ENCODE measurements at places on chromosomes 5 and 9.

DNA sequence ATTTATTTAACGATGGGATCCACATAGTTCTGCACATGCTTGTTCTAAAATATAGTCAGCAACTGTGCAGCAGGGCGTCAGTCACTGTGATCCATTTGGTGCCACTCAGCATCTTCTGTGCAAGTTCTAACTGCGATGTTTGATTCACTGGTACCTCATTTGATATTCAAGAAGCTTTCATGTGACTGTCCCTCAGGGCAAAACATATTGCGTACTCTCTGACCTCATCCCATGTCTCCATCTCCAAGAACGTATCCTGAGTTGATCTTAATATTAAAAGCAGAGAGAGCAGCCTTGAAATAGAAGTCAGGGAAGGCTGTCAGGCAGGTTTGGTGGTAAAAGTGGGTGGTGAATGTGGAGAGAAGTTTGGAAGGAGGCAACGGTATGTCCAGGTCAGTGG, 116.5 kb upstream of the ATP10B start:
- no peak for DNase-seq

DNA sequence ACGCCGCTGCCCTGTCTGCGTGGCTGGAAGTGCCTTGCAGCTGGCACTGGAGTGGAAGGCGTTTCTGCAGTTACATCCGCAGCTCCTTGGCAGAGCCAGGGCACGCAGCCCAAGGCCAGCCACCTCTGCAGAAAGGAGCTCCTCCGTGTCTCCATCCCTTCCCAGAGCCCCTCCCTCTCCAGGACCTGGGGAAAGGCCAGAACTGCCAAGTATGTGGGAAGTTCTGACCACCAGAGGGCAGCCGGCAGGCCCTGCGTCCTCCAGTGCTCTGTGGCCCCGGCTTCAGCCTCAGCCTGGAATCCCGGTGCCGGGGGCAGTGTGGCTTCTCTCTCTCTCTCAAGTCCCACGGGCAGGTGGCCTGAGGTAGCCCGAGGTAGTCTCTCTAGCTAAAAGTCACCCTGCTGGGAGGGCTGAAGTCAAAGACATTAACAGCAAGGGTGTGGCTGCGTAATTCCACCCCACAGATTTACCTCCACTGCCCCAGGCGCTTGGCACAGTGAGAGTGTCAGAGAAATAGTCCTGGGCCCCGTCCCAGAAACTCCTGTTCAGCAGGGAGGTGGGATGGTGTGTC, 101.7 kb upstream of the FCN2 start:
- peak; percentile 57 for DNase-seq

GRCh38 chr9:133879615-133880014, 112.5 kb downstream of the VAV2 start:
- DNase-seq, result no peak

DNA sequence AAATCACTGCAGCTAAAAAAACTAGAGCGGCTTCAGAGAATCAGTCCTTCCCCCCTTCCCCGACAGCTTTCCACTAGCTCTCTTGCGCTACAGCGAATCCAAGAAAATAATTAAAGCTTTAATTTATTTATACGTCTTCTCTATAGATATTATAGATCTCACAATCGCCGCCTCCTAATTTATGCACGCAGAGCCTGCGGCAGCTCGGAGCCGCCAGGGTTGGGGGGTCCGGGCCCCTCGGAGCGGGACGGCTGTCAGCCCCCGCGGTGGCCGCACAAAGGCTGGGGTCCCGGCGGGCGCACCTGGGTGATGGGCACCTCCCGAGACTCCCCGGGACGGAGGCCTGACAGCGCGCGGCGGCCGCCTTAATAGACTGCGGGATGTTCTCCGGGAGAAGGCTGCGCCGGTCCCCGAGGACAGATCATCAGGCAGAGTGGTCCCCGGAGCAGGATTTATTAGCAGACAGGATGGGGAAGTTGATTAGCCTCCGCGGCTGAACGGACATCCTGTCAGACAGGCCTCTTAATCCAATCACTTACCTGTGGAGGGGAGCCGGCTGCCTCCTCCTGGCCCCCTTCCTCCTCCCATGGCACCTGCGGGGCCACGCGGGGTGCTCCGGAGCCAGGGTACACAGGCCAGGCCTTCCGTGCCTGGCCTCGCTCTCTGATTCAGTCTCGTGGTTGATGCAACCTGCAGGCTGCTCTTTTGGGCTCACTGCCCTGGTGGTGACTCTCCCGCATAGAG, 166.8 kb downstream of the MELK start:
- no peak for DNase-seq

DNA sequence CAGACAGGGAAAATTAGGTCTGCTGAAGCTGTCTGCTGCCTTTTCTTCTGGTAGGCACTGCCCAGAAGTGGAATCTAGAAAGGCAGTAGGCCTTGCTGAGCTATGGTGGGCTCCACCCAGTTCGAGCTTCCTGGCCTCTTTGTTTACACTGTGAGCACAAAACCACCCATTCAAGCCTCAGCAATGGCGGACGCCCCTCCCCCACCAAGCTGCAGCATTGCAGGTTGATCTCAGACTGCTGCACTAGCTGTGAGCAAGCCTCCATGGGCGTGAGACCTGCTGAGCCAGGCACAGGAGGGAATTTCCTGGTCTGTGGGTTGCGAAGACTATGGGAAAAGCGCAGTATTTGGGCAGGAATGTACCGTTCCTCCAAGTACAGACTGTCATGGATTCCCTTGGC, 18.5 kb downstream of the AGTPBP1 start:
- DNase-seq, result no peak

DNA sequence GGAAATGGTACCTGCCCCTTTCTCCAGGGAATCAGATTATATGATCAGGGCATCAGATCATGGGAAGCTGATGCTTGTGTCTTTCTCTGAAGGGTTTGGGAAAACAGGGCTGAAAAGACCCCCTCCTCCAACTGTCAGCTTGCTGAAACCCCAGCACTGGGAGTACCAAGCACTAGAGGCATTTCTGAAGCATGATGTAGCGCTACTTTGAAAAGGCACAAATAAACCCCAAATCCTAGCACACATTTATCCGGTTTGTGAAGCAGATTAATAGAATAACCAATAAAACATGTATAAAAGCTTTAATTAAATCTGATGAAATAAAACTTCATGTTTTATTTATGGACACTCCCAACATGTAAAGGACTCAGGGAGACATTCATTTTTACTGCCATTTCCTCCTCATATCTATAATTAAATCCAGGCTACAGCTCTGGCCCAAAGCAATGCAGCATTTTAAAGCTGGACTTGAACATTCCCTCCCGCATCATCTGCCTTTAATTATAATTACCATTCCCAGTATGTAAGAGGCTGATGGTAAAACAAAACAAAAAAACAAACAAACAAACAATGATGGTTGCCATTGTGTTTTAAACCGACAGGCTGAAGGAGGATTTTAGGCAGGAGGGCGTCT, 298.2 kb upstream of the RFX3 start:
- DNase-seq, result no peak

DNA sequence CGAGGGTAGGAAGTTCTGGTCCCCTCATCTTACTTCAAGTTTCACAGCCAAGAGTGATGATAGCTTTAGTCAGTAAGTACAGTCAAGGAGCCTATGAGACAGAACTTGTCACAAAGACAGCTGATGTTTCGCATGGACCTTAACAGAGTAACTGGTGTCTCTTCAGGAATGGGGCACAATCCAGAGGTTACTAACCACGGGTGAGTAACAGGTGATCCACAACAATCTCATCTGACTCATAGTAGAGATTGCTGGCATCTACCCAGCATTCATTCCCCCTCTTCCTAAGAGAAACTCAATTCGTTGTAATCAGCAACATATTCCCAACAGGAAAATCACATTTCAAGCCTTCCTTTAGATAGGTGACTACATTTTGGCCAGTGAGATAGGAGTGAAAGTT, 126.7 kb downstream of the SNX18 start:
- peak; percentile 96 for DNase-seq

DNA sequence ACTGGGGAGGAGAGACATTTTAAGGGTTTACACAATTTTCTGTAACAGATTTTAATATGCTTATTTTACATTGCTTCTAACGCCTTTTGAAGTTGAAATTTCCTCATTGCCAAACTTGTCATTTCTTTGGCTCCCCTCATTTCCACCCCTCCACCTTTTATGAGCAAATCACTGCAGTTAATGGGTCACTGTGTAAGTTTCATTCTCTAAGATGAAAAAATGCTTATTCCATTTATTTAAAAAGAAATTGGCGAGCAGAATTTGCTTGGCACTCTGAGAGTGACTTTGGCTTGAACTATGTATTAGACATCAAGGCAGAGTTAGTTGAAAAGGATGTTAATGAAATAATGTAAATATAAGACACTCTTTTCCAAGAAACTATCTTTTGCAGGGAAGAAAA, 66.6 kb downstream of the ITGA1 start:
- no peak for DNase-seq

DNA sequence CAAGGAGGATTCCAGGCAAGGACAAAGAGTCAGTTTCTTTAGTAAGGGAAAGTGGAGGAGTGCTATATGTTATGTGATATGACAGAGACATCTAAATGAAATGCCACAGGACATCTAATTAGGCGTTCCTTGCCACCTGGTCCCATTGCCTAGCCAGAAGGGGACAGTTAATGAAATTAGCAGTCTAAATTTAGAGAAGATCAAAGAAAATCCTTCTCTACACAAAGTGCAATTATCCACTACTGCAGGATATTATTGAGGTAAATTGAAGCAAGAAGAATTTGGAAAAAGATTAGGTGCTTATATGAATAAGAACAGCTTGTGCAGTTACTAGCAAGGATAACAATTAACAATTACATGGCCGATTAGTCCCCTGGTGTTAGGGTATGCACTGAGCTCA, 495.3 kb upstream of the NMUR2 start:
- no peak for DNase-seq

DNA sequence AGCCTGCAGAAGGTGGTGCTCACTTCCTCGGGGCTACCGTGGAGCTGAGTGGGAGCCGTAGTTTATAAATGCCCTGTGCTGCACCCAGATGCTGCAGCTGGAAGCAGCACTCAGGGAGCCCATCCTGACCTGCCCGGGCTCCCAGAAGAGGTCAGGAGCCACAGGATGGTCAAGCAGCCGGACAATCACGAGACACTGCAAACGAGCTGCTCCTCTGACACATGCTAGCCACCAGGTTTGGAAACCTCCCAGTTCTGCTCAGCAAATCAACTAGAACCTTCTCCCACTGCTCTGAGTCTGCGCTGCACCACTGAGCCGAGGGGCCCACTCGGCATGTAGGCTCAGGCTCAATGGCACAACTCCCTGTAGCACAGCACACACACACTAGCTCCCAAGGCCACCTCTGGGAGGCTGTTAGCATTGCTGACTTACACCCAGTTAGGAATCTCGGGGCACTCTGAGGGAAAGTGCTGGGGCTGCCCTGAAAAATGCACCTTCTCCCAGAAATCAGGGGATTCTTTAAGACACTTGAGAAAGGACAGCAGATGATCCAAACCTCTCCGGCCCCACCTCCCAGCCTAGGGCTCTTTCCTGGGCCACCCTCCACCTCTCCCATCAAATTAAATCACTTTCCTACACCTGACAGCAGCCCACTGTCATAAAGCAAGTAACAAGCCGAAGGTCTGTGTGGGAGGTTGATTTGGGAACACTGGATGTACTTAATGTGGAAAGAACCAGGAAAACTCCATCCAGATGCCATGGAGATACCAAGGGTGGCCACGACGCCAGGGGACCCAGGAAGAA, 59.1 kb downstream of the PSMB7 start:
- no peak for DNase-seq

- no peak for DNase-seq
These were observed 86.5 kb upstream of the ARRDC3 start for GRCh38 chr5:91469517-91470165.

DNA sequence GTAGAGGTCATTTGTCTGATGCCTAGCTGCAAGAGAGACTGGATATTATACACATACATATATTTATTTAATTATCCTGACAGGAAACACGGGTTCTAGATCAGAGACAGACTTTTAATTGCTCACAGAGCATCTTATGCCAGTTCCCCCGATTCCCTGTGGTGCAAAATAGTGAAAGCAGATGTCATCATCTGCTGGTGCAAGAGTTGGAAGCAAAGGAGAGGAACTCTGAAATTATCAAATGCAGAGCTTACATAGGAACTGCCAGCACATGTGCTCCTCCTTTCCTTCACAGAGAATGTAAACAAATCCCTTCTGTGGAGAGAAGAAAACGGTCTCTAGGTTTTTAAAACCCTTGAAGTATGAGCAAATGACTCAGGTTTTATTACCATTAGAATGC, 69.3 kb downstream of the DTWD2 start:
- no peak for DNase-seq

DNA sequence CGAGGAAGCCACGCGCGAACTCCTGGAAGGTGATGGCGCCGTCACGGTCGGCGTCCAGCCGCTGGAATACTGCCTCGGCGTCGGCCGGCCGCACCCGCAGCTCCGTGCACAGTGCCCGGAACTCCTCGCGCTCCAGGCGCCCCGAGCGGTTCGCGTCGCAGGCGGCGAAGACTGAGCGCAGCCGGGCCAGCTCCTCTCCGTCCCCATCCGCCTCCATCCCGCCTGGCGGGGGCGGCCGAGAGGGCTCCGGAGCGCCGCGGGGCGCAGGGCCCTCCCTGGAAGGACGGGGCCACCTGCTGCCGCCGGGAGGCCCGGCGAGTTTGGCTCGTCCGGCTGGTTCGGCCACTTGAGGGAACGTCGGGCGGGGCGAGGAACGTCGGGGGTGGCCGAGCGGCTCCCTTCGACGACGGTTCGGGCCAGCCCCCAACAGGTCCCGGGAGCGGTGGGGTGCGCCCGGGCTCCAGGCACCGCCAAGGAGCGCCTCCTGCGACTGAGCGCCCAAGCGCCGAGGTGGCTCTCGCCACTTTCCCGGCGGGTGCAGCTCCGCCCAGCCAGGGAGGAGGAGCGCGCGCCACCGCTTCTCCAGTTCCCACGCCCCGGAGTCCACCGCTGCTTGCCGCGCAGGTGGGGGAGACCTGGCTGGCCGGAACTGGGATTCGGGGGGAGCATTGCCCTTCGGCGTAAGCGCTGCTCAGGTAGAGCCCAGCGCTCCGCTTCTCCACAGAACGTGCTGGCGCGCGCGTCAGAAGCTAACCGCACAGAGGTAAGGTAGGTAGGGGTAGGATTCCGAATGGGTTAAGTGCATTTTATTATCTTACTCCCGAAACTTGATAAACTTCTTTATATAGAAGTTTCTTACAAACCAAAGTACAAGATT, at the start of gene RASEF:
Gene RASEF (minus strand): TSS at position 492 of the 877 bp plus-strand sequence. CDS start 275 bp downstream, at position 217.
- peak; percentile 49 for DNase-seq

- DNase-seq, result no peak
These were observed 72.6 kb downstream of the DAPK1 start for GRCh38 chr9:87570000-87570908.

DNA sequence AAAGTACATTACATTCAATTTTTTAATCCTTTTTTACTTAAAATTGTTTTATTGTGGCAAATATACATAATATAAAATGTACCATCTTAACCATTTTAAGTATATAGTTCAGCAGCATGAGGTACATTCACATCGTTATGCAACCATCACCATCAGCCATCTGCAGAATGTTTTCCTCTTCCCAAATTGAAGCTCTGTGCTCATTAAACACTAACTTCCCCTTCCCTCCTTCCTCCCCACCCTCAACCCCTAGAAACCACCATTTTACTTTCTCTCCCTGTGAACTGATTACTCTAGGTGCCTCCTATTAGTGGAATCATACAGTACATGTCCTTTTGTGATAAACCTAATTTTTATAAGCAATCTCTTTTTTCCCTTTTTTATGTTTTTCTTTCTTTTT, 15.6 kb downstream of the TEX53 start:
- no peak for DNase-seq

GRCh38 chr5:177132136-177133095, 1.2 kb upstream of the NSD1 start:
- DNase-seq, result no peak

GRCh38 chr5:80703747-80704146, 49.0 kb upstream of the DHFR start:
- no peak for DNase-seq
